ENCODE measurements at places on chromosomes 4 and X.

GRCh38 chr4:138225477-138225876 is 16.7 kb downstream of the SLC7A11 start:
- DNase-seq = no peak

DNA sequence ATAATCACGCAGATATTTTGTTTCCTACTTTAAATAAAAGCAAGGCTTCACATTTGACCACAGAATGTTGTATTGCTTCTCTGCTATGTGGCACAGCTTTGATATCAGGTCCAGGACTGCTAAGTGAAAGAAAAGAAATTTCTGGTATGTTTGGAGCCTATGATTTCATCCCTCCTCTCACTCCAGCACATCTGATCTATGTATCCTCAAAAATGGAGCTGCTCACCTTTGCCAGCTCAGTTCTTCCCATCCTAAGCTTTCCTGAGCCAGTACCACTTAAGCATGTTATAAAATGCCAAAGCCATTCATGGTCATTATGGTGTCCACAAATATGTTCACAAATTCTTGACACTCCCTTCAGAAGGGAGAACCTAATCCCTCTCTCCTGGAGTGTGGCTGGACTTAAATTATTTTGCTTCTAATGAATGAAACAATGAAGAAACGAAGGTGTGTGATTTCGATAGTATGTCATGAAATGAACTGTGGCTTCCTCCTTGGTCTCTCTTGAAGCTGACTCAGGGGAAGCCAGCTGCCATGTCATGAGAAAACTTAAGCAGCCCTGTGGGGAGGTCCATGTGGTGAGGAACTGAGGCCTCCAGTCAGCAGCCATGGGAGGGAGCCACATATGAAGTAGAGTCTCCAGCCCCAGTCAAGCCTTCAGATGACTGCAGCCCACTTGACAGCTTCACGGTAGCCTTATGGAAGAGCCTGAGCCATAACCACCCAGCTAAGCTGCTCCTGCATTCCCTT is 207.7 kb downstream of the MGST2 start:
- no peak for DNase-seq

GRCh38 chr4:3269105-3269927 is 20.4 kb downstream of the MSANTD1 start:
- DNase-seq = no peak

GRCh38 chrX:48938721-48939425 is 18.5 kb downstream of the OTUD5 start:
- DNase-seq = no peak

DNA sequence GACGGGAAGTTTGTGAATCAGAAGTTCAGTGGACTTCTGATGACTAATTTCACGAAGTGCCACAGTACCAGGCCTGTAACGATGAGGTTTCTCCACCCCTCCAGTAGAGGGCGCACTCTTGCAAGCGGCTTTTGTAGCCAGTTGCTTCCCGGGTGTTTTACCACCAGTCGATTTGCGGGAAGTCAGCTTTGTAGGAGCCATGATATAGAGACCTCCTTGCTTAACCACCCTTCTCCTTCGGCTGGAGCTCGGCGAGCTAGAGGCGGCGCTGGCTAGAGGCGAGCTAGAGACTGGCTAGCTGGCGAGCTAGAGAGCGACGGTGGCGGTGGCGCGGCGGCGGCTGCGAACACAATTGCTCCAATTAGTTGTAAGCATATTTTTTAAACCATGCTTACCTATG is 72.0 kb downstream of the IL1RAPL1 start:
- peak; percentile 2 for DNase-seq

GRCh38 chrX:153304988-153305736 is 16.4 kb downstream of the PNMA6F start:
- no peak for DNase-seq

DNA sequence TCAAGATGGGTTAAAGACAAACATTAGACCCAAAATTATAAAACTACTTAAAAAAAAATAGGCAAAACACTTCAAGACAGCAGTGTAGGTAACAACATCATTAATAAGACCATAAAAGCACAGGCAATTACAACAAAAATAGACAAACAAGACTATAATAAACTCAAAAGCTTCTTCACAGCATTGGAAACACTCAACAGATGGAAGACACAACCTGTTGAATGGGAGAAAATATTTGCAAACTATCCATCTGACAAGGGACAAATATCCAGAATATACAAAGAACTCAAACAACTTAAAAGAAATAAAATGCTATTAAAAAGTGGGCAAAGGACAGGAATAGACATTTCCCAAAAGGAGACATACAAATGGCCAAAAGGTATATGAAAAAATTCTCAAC is 170.7 kb downstream of the HHIP start:
- no peak for DNase-seq

GRCh38 chr4:153259661-153260060 is 55.4 kb downstream of the TRIM2 start:
- DNase-seq = no peak

GRCh38 chr4:3481783-3482393 is 18.8 kb downstream of the DOK7 start:
- no peak for DNase-seq

DNA sequence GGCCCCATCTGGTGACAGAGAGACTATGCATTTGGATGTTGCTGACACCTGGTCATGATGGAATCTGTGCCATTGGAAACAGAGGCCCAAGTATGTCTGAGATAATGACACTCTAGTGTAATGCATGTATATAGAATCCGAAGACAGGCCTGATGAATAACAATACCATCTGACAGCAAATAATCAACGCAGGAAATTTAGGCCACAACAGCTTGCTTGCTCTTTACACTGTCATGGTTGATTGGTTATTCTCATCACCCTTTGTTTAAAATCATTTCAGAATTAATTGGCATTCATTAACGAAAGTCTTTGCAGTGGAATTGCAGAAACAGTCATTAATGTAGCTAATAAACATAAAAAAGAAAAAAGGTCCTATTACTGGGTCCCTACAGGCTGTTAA is 194.8 kb downstream of the AFF2 start:
- no peak for DNase-seq

DNA sequence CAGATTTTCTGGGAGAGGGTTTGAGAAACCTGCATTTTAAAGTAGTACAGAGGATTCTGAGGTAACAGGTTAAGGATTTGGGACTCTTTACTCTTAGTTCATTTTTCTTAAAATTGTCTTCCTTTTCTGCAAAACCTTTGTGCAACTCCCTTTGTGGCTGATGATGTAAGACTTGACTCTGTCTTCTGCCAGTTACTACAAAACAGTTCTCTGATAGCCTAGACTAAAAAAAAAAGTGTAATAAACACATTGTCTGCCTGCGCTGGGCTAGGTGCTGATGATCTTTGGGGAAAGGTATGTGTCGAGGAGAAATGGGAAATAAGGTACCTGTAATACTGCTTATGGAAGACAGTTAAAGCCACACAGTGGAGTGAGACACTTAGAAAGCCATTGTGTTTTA is 28.7 kb downstream of the IL13RA1 start:
- DNase-seq = no peak

GRCh38 chrX:8244301-8244700 is 73.2 kb upstream of the VCX2 start:
- DNase-seq = no peak

DNA sequence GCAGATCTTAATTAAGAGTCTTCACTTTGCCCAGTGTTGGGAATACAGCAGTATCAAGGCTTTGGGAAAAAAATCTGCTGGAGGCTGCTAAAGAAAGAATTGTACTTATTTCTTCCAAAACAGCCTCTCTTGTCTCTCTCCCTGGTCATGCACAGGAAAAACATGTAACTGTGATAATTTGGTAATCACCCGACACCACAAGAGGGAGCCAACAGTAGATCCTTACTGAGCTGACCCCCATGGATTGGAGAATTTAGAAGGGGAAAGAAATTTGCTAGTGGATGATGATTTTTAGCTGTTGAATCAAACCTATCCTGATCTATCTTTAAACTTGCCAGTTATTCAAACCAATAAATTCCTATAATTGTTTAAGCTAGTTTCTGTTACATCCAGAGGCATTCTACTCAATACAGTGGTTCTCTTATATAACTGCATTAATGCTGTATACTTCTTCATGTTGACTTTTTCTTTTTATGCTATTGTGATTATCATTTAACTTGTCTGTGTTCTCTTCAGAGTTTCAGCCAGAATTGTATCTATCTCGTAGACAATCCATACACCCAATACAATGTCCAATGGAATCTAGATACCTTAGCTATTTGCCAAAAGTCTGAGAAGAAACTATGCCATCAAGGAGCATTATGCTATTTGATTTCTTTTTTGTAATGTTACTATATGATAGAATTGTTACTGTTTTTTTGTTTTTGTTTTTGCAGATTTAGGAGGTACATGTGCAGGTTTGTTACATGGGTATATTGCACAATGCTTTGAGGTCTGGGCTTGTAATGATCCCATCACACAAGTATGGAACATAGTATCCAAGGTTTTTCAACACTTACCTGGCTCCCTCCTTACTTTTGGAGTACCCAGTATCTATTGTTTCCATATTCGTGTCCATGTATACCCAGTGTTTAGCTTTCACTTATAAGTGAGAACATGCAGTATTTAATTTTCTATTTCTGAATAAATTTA is 31.3 kb upstream of the ARHGEF38 start:
- peak; percentile 42 for DNase-seq

DNA sequence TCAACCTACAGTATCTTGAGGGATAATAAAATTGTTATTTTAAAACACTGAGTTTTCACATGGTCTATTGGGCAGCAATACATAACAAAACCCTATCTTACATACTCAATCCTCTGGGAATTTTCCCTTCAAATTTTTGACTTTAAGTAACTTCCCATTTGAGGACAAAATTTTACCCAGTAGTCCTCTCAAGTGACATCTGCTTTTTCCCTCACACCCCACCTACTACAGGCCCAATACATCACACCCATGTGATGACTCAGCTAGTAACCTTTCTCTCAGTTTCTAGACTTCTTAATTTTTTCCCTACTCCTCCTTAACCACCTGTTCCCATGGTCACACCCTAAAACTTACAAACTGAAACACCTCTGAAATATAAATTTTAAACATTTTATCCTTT is 12.2 kb upstream of the RAP1GDS1 start:
- DNase-seq = no peak

- DNase-seq = no peak
Measured at GRCh38 chr4:176784816-176785215, 7.9 kb downstream of the VEGFC start.

GRCh38 chr4:66187175-66187720 is 517.0 kb upstream of the EPHA5 start:
- DNase-seq = peak; percentile 81

DNA sequence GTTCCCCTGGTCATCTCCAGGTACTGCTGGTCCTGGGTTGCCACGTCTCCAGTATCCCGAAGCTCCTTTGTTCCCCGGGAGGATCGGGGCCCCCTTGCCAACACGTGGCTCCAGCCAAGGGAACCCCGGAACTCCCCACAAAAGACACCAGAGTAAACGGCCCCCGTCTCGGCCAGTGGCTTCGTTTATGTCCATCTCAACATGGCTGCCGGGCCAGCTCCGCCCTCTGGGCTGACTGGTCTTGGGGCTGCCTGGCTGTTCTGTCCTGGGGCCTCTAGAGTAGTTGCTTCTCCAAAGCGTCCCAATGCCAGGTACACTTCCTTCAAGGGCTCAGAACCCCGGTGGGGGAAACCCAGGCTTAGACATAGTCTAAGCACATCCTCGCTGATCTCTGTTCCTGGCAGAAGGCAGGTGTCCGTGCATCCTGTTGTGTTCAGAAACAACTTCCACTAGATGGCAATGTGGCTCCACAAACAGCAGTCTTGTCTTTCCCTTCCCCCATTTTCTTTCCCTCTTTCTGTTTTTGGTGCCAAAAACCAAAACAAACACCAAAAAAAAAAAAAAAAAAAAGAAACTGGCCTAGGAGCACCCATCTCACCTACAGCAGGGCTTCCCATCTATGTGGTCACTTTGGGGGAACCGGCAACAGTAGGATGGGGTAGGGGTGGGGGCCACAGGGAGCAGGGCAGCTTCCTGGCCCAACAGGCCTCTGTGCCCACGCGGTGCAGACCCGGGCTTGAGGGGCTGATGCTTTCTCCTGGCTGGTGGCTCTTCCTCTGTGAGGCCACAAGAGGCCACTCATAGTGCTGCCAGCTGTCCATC is 35.3 kb downstream of the NBDY start:
- DNase-seq = no peak

- no peak for DNase-seq
Measured at GRCh38 chr4:133711817-133712216, 489.8 kb downstream of the PABPC4L start.

GRCh38 chr4:101177154-101177553 is 170.2 kb downstream of the PPP3CA start:
- DNase-seq = no peak

DNA sequence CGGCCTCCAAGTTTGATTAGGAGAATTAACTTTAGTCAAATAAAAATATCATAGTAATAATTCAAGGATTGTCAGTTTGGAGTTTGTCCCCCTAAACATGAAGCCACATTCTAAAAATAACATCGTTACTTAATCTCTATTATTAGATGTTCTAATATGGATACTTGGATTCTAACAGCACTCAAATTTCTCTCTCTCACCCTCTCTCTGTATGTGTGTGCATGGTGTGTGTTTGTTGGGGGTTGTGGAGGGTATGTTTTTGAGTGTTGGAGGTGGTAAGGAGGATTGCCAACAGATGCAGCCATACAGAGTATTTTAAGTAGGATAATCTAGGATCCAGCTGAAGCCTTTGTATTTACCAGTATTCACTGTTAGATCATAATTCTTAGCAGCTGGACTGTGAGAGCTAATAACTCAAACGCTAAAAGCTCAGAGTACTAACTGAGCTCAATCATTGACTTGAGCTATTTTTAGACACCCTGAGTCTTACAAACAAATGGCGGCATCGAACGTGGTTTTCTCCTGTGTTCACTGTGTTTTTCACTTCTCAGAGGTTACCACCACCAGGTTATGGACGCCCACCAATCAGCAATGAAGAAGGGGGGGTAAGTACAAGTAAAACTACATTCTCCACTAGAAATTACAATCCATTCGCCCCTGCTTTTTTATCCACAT is 8.8 kb downstream of the ENAM start:
- no peak for DNase-seq

DNA sequence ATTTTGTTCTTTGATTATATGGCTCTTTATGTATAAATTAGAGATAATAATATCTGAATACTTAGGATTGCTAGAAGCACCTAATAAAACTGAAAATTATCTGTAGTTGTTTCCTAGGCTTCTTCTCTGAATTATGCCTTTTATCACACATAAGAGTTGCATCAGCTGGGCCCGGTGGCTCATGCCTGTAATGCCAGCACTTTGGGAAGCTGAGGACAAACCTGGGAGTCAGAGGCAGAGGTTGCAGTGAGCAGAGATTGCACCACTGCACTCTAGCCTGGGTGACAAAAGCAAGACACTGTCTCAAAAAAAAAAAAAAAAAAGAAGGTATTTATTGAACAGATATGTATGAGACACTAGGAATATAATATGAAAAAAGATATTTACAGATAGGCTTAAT is 773.5 kb upstream of the AGA start:
- DNase-seq = no peak

GRCh38 chrX:15356444-15356843 is 21.1 kb upstream of the PIGA start:
- no peak for DNase-seq

DNA sequence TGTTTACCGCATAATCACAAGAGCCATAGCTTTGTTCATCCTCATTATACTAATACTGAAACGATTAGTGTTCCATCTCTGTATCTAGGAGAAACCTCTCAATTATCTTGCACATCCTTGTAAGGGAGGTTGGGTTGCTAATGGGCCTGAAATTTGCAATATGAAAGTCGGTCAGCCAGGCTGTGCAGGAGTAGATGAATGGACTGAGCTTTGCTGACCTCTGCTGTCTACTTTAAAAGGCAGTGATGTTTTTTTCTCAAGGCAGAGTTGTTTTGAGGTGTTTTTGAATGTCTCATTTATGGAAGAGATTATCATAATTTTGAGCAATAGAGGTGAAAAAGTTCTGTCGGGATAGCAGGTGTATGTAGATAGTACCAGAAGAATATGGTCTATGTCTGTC is 47.9 kb upstream of the LINC00632 start:
- DNase-seq = no peak

All from NCI-H2029 (cell line).